HFFc6 (cell line): ENCODE measurements at places on chromosomes 5 and 9.

DNA sequence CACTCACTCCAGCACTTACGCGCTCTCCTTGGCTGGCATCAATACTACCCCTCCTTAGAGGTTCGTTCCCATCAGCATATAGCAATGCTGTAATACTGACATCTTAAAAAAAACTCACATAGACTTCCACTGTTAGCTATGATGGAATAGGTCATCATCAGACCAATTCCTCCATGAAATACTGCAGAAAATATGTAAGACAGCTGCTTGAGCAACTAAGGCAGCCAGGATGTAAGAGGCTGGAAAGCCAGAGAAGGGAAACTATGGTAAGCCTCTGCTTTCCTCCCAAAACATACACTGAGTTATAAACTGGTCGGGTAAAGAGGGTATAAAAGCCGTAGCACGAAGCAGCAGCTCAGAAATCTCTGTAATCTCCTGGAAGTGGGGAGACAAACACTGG, 33.5 kb downstream of the AUH start:
- DNase-seq = no peak

- DNase-seq = no peak
These were observed 121.6 kb downstream of the TLR4 start for GRCh38 chr9:117825609-117826347.

GRCh38 chr9:37293664-37294524, 128.6 kb upstream of the GRHPR start:
- peak; percentile 23 for DNase-seq

DNA sequence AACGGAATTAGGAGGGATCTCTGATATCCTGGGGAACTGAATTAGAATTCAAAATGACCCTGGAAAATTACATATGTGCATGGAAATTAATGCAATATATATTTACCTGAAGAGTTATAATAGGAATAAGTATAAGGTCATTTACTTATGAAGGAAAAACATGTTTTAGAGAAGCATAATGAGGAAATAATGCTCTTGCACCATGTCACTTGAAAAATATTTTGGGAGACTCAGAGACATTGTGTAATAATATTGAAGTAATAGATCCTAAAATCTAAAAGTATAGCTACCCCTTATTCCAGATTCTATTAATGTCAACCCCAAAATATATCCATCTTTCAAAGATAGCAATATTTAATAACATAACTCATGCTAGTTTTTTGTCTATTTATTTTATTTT, 28.4 kb downstream of the SPZ1 start:
- DNase-seq = no peak

DNA sequence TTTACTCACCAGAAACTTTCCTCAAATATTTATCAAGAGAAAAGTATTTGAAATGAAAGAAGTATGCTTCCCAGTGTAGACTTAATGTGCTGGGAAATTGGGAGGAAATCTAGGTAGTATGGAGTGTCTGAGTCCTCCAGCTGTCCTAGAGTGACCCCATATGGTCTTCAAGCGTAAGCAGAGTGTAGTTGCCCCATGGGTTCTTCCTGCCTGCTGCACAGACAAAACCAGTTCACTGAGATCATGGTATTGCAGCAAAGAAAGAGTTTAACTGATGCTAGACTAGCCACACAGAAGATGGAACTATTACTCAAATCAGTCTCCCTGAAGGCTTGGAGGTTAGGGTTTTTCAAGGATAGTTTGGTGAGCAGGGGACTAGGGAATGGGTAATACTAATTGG, 114.9 kb upstream of the PRLR start:
- DNase-seq = no peak

DNA sequence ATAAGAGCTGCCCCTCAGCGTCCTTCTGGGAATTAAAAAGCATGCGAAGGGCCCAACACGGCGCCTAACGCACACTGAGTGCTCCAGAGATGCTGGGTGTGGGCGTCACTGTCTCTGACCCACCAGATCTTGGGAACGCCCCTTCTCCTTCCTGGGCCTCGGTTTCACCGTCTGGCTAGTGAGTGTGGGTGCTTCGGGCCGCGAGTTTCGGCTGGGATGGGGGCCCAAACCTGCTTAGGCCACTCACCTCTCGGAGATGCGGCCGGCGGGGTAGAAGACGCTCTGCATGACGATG, 3.7 kb downstream of the PIP5KL1 start:
- DNase-seq = no peak

DNA sequence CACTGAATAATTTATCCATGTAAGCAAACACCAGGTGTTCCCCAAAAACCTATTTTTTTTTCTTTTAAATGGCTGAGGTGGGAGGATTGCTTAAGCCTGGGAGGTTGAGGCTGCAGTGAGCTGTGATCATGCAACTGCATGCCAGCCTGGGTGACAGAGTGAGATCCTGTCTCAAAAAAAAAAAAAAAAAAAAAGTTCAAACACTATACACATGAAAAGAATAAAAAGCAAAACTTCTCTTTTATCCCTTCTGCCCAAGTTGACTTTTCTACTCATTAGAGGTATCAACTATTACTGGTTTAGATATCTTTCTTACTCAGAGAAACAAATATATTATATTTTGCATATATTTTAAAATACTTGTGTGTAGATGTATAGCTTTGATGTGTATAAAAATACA, 17.8 kb downstream of the DCTN4 start:
- DNase-seq = no peak

- DNase-seq = peak; percentile 40
These were observed 67.5 kb downstream of the ZCCHC7 start for GRCh38 chr9:37187713-37188439.

DNA sequence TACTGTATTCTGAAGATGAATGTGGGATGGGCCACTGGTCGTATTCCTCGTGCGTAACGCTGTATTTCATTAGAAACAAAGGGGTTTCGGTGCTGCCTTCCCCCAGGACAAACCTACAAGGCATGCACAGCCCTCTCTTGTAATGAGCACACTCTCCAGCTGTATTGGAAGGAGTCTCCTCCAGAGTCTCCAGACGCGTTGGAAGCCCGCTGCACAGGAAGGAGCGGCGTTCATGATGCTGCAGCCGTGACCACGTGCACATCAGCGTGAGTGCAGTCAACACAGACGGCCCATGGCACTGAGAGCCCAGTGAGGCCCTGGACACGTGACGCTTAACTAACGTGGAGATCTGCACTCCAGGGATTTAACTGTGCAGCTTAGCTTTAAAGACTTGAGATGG, 209.0 kb upstream of the IRX1 start:
- DNase-seq = no peak

- no peak for DNase-seq
These were observed 140.7 kb downstream of the MTX3 start for GRCh38 chr5:79850316-79850822.

DNA sequence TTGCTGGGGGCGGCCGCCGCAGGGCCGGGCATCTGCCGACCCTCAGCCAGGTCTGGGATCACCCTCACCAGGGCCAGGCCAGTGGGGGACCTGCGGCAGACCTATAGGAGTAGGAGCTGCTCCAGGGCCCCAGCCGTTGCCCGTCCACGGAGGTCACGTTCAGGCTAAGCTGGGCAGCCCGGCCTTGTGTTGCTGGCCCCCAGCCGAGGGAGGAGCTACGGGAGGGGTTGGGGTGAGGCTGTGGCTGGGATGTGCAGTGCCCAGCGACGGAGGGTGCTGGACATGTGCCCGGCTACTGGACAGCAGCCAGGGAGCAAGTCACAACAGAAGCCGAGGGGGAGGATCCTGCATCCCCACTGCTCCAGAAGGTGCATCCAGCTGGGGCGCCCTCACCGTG, 39.6 kb upstream of the SLC6A19 start:
- DNase-seq = no peak
